CD4-positive, alpha-beta T cell treated with Interferon alpha-2 for 1 hour (primary cell): ENCODE measurements at places on chromosomes 13 and 19.

- DNase-seq = no peak
These were observed 13.8 kb downstream of the TIMM13 start for GRCh38 chr19:2413629-2414028.

DNA sequence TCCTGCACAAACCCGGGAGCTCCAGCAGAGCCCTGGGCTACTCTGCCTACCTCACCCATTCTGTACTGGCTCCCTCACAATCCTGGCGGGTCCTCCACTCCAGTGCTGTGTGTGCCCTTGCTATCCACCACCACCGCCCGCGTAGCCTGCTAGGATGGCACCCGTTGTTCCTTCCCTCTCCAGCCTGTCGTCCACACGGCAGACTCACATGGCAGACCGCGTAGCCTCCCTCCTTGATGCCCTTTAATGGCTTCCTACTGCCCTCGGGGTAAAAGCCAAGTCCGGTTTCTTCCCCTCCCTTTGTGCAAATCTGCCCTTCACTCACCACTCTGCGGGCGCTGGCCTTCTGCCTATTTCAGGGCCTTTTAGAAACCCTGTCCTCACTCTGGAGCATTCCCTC is 106.6 kb downstream of the RAB20 start:
- no peak for DNase-seq

GRCh38 chr13:49225223-49226042 is 5.3 kb downstream of the MLNR start:
- DNase-seq = no peak

GRCh38 chr13:99596180-99596579 is 94.9 kb downstream of the TM9SF2 start:
- DNase-seq = no peak

DNA sequence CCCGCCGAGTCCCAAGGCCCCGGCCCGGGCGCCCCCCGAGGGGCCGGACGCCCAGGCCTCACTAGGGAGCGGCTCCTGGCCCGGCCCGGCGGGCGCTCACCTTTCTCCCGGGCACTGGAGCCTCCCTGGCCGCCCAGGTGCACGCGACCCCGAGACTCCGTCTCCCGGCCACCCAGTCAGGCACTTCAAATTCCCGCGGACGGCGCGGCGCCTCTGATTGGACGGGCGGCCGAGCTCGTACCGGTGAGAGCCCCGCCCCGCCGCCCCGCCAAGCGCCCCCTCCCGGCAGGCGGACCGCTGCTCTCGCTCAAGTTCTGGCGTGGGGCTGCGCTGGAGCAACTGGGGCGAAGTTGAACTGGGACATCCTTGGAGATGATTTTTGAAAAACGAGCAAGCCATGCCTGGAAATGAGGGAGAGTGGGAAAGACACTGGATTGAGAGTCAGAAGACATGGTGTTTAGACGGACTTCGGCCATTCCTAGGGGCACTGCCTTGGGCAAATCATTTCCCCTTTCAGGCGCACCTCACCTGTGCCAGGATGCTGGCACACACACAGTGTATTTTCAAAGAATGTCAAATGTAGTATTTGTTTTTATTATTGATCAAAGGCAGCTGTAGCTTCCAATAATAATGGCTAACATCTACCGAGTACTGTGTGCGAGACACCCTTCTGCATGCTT is 485.3 kb downstream of the UQCRFS1 start:
- DNase-seq = peak; percentile 24

DNA sequence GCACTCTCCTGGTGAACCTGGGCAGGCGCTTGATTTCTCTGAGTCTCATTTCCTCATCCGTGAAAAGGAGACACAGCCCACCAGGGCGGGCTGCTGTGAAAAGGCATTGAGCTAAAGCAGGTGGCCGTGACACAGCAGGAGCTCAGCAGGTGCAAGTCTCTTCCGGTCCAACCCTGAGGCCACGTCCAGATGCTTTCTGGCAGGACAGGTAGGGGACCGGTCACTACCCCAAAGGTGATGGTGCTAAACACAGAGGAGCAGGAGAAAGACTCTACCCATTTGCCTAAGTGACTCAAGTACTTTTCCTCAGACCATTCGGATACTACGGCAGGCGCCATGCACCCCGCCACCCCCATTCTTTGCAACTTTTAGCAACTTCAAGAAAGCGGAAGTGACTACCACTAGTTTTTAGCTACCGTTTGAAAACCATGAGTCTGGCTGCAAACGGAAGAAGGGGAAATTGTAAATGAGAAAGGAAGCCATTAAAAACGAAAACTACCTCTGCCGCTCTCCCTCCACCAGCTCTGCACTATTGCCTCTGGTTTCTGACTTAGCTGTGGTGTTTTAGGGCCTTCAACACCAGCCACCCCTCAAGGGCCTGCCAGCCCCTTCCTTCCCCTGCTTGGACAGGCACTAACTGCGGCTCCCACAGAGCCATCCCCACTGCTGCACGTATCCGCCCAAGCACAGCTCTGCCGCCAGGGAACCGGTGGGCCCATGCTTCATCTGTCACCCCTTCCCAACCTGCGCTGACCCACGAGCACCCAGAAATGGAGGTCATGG is 4.8 kb downstream of the PPP6R1 start:
- DNase-seq = peak; percentile 68

GRCh38 chr19:45468803-45469131 is 971 bp downstream of the FOSB start:
- DNase-seq = no peak

GRCh38 chr19:23470873-23471545 is 75.7 kb upstream of the ZNF91 start:
- no peak for DNase-seq

GRCh38 chr13:111143865-111144540 is 28.9 kb downstream of the ARHGEF7 start:
- no peak for DNase-seq

GRCh38 chr19:14248578-14249011 is 42.6 kb upstream of the ADGRL1 start:
- DNase-seq = peak; percentile 30

- peak; percentile 42 for DNase-seq
These were observed 534 bp downstream of the STK24 start for GRCh38 chr13:98576200-98576945.

DNA sequence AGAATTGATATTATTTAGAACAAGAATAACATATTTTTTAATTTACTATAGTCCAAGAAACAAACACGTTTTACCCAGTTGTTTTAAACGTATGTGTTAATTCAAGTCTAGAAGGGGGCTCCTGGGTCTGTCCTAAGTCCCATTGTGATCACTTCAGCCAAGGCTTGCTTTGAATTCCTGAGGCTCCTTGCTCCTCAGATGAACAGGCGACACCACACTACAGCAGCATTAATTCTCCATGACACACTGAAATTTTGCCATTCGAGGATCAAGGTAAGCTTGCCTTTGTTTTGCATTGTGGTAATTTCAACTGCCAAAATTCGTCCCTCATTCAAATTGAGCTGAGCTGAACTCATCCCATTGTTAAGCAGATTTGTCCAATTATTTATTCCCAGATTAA is 1442.6 kb downstream of the SLITRK5 start:
- DNase-seq = no peak

GRCh38 chr19:4267101-4267900 is 11.8 kb upstream of the SHD start:
- peak; percentile 45 for DNase-seq
